K562 (cell line): ENCODE measurements at places on chromosomes 16 and 17. TPM values are rescaled to one million over a fixed set of nuclear protein-coding genes. Genes with fewer than 3 reads are reported as not detected.

Gene ADAT1
- total RNA-seq = 26.1 and 30.9 TPM in 2 replicates

Gene SHISA6
- total RNA-seq = not detected in 2 replicates

Gene FAHD1
- 9.6 and 12.1 TPM in 2 replicates for total RNA-seq

Gene KRT33A
- not detected in 2 replicates for total RNA-seq

Gene BRICD5
- total RNA-seq = 2.0 and 4.0 TPM in 2 replicates

Gene STX1B
- total RNA-seq = 1.5 and 2.5 TPM in 2 replicates

Gene MEFV
- not detected in 2 replicates for total RNA-seq

Gene ROGDI
- 24.4 and 28.4 TPM in 2 replicates for total RNA-seq

Gene MT4
- total RNA-seq = not detected in 2 replicates

Gene TMEM235
- total RNA-seq = not detected in 2 replicates

Gene SLFN12L
- total RNA-seq = 0.09 and 0.31 TPM in 2 replicates

Gene KRT15
- 0.34 and 0.95 TPM in 2 replicates for total RNA-seq

Gene CYGB
- total RNA-seq = 0.13 and 0.24 TPM in 2 replicates

Gene SMIM36
- not detected in 2 replicates for total RNA-seq

Gene CTRB2
- 5.1 and 7.3 TPM in 2 replicates for total RNA-seq

Gene RGS11
- total RNA-seq = not detected in 2 replicates

Gene RNF43
- 2.3 and 2.7 TPM in 2 replicates for total RNA-seq

Gene TP53TG3
- 2.8 TPM in 2 replicates for total RNA-seq

Gene AARSD1
- 56.8 and 60.7 TPM in 2 replicates for total RNA-seq
